ENCODE measurements at places on chromosomes 13 and 19.

- no peak for DNase-seq
Measured at GRCh38 chr19:14375582-14376291, 5.5 kb upstream of the ADGRE5 start.

DNA sequence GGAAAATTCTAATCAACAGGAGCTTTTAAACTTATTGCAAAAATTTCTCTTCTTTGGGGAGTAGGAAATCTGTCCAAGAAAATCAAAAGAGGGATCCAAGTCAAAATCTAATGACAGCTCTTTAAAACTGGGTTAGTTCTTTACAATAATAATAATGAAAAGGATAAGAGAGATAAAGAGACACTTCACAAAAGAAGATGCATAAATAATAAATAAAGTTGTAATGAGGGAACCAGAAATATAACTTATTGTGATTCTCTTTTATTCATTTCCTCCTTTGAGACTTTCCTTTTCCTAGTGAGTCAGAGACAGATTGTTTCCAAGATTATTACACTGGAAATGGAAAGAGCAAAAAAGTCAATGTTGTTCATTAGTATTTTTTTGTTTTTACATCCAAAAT is 1029.3 kb downstream of the PCDH17 start:
- no peak for DNase-seq

DNA sequence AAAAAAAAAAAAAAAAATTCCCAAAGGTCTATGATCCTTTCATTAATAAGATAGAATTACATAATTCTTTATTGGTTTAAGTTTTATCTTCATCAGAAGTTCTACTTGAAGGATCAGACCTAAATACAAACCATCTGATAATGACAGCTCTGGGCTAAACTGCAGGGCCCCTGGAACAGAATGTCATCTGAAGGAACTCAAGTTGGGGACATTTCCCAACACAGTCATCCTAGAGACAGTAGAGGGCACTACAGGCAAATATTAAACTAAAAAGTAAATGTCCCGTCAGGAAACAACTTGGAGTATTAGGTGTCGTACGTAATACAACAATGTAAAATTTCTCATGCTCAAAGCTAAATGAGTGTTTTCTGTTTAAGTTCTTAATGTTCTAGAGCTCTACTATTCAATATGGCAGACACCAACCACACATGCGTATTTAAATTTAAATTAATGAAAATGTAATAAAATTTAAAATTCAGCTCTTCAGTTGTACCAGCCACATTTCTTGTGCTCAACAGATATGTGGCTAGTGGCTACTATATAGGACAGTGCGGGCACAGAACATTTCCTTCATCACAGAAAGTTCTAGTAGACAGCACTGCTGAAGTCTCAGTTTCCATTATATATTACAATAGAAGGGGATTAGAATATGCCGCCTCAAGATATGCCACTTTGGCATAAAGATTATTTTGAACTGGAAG is 21.8 kb upstream of the NAXD start:
- DNase-seq: no peak

DNA sequence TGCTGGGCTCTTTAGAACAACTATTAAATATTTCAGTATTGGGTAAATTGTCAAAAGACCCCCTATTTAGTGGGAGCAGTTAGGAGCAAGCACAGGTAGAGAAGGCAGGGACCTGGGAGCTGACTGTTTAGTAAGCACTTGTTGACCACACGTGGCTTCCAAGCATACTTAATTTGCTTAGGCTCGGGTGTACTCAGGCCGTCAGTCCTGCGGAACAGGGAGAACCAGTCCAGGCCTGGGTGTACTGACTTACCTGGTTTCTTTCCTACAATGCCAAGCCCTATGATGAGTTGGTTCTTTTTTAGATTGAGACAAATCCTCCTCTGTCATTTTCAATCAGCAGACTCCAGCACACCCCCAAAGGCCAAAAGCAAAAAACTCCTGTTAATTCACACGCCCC is 90.0 kb downstream of the WDFY2 start:
- peak; percentile 81 for DNase-seq

DNA sequence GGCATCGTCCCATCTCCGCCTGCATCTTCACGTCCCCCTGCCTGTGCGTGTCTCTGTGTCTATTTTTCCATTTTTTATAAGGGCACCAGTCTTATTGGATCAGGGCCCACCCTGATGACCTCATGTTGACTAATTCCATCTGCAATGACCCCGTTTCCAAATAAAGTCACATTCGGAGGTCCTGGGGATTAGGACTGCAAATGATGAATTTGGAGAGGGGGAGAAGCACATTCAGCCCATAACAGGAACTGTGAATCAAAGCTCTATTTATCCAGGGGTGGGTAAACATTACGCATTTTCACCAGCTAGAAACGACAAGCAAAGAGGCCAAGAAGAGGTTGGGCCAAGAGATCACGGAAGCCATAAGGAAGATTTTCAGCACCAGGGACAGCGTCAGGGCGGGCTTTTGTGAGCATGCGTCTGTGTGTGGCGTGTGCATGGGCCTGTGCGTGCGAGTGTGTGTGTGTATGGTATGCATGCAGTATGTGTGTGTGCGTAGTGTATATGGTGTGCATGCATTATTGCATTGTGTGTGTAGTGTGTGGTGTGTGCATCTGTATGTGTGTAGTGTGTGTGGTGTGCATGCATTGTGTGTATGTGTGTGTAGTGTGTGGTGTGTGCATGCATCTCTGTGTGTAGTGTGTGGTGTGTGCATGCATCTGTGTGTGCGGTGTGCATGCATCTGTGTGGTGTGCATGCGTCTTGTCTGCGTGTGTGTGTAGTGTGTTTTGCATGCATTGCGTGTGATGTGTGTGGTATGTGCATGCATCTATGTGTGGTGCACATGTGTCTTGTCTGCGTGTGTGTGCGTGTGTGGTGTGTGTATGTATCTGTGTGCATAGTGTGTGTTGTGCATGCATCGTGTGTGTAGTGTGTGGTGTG is 19.6 kb downstream of the CELF5 start:
- peak; percentile 34 for DNase-seq

DNA sequence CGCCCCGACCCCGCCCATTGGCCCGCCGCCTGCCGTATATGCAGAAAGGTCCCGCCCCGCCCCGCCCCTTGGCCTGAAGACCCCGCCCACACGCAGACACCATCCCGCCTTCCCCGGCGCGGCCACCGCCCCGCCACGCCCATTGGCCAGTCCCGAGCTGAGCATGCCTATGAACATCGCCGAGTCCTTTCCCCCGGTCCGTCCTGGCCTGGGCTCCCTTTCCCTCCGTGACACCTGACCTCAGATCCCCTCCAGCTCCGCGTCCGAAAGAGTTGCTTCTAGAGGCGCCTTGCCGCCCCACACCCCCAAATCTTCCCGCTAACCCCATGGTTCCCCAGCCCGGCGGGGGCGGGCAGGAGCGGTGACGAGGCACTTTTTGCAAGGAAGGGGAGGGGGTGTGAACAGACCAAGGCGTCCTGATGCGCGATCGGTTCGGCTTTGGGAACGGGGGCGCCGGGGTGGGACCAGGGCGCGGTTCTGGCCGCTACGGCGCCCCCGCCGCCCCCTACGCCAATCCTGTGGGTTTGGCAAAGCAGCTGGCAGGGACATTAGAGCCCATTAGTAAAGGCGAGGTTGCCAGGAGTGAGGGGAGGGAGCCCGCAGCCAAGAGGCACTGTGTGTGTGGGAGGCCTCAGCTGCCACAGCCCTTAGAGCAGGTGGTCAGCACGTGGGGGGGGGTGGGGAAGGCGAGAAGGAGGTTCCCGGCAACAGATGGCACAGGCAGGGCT is 406 bp upstream of the NUMBL start:
- peak; percentile 93 for DNase-seq

Measured in Calu3 (cell line).